Stimulated activated CD4-positive, alpha-beta T cell treated with anti-CD3 and anti-CD28 coated beads, Interleukin-2, amount 100 ng/mL, for 24 hours (primary cell): ENCODE measurements at places on chromosomes 16 and 17.

DNA sequence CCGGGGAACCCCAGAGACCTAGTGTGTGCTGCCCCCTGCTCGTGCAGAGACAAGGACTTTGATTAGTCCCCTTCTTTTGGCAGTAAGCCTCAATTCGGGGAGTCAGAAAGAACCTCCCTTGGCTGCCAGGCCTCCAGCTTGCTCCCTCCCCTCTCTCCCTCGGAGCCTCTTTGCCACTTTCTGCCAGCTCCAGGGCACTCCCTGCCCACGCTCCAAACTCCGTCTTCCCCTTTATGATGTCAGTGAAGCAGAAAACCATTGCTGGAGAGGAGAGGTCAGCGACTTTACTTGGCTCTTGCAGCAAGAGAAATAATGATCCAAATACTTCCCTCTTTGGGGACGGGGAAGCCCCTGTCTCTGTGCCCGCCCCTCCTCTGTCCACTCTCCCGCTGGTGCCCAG, 28.1 kb downstream of the TTYH2 start:
- no peak for DNase-seq

DNA sequence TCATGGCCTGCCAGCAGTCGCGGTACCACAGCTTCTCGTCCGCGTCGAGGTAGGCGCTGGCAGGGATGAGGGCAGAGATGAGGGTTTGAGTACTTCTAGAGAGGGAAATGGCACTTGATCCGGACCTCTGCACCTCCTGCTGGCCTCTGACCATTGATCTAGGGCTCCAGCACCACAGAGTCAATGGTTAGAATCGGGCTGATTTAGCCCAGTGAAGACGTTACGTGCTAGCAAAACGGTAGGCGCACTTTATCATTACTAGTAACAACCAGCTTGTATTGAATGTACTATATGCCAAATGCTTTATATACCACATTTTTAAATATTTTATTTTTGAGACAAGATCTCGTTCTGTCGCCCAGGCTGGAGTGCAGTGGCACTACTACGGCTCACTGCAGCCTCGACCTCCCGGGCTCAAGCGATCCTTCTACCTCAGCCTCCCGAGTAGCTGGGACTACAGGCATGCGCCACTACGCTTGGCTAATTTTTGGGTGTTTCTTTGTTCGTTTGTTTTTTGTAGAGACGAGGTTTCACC, 526 bp downstream of the TSNAXIP1 start:
- DNase-seq = no peak

- peak; percentile 72 for DNase-seq
Observed at GRCh38 chr17:31558748-31559583, 167.5 kb downstream of the RAB11FIP4 start.

DNA sequence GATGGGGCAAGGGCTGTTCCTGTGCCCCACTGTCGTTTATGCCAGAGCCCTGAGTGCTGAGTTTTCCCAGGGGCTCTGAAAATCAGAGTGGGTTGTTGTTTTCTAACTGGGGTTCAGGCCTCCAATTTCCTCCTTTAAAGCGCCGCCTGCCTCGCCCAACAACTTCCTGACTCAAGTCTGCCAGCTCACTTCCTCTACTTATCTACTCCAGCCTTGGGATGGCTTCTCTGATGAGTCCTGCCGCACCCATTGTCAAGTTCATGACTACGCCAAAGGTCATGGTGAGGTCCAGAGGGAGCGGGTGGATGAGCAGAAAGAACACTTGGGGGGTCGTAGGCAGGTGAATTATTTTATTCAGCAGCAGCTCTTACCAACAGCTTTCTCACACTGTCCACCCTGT, 104.7 kb downstream of the UTP18 start:
- DNase-seq = peak; percentile 26

GRCh38 chr16:82302042-82302727, 132.2 kb upstream of the MPHOSPH6 start:
- no peak for DNase-seq

- DNase-seq = no peak
Observed at GRCh38 chr17:518047-518735, 165.6 kb upstream of the RPH3AL start.

DNA sequence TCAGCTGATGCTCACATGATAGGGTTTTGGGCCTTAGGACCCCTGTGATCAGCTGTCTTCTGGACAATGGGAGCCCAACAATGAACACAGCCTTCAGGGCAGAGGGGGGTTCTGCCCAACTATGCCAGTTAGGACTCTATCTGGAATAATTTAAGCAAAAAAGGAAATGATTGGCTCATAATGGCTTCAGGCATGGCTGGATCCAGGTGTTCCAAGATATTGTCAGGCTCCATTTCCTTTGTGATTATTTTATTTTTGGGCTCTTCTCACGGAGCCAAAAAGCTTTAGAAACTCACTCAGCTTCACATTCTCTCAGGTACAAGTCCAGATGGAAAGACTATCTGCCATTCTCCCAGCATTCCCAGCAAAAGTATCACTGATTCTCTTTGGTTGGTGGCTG, 2.9 kb upstream of the MT2A start:
- DNase-seq = no peak

DNA sequence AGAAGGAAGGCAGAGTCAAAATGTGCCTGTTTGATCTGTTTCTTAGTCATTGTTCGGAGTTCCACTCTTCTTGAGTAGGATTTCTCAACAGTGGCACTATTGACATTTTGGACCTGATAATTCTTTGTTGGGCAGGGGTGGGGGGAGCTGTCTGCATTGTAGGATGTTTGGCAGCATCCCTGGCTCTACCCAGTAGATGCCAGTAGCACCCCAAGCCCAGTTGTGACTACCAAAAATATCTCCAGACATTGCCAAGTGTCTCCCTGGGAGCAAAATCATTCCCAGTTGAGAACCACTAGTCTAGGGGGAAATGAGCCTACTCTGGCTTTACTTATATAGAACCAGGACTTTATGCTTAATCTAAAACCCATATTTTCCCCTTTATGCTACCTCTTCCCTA, 1.1 kb upstream of the GFOD2 start:
- no peak for DNase-seq

- no peak for DNase-seq
Observed at GRCh38 chr16:20916942-20917341, 16.4 kb downstream of the LYRM1 start.

GRCh38 chr17:66684261-66684660, 150.7 kb upstream of the CACNG5 start:
- no peak for DNase-seq

DNA sequence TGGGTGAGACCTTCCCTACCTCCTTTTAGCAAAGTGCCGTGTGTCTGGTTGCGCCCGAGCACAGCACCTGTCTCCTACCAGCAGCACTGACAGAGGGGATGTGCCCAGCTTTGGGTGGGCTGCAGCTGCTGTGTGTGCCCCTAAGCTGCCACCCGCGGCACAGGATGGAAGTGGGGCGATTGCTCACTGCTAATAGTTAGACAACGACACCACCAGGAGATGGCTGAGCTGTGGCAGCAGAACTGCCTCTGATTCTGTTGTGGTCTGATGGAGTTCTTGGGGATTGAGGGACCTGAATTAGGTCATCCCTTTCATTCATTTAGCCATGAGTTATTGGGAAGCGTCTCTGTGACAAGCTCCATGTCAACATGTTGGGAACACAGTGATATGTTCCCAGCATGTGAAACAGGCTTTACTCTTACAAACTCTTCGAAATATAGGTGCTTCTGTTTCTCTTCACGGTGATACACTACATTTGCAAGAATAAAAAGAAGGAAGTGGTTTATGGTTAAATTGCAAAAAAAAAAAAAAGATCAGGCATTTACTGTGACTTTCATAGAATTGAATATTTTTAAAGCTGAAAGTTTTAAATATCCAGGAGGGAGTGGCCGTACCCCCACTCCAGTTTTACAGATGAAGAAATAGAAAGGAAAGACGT, 184.4 kb downstream of the MAF start:
- DNase-seq = peak; percentile 20

- DNase-seq = no peak
Observed at GRCh38 chr17:514584-514983, 162.0 kb upstream of the RPH3AL start.

DNA sequence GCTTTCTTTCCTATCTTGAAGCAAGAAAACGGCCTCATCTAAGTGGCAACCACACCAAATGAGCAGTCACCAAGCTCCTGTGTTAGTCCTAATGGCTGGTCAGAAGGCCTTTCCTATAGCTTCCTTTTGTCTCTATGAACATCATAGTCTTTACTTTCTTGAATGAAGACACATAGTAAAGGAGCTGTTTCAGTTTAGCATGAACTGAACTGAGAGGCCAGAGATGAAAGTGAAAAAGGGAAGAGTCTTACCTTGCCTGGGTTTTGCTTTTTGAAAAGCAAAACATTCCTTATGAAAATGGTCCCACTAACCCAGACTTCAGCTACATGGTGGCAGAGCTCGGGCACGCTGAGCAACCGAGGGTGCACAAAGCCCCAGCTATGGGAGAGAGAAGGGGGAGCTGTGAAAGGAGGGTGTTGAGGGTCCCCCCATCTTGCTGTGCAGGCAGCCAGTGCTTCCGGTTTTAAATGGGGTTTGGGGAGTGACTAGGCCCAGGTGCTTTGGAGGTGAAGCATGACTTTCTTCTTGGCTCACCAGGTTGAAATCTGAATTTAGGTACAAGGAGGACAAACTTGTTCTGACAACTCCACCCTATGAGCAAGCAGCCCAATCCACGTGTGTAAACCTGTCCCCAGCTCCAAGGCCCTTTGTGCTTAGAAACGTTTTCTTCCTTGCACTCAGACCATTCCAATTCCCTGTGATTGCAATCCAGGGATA, 9.1 kb upstream of the PSMC3IP start:
- no peak for DNase-seq

GRCh38 chr16:78955206-78955605, 645.3 kb downstream of the MAF start:
- no peak for DNase-seq

DNA sequence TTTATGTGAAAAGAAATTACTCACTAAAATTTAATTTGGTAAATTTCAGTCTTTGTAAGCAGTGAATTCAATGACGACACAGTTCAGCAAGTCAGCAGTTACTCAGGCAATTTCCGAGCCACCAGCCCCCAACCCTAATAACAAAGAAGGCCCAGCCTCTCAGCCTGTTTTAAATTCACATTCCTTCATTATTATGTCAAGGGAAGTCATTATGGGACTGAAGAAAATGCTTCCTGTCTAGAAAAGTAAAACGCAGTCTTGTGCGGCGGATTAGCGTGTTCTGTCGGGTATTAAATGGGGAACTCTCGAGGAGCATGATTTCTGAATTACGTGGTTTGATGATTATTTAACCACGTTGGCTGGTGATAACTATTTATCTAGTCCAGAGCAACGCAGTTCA, 177.6 kb downstream of the AIPL1 start:
- no peak for DNase-seq

DNA sequence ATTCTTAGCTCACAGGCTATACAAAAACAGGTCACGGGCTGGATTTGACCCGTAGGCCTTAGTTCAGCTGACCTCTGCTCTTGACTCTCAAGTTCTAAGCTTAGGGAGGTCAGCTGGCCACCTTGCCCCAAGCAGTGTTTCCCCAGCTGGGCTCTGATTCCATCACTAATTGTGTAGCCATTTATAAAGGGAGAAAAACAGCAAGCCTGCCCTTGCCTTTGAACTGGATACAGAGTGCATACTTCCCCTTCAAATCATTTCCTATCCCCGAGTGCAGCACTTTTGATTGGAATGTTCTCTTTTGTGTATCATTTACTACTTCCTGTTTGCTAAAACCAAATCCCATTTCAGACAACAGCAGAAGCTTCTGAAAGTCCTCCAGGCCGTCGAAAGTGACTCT, 153.6 kb downstream of the KATNIP start:
- DNase-seq = no peak
